ENCODE measurements at places on chromosomes 6 and 20. TPM values are rescaled to one million over a fixed set of nuclear protein-coding genes. Genes with fewer than 3 reads are reported as not detected.

Gene C20orf202
- total RNA-seq: 0.14 TPM

Gene GGT7
- 13.4 TPM for total RNA-seq

Gene CYP24A1
- total RNA-seq: not detected

Gene FNDC11
- not detected for total RNA-seq

Gene RIPPLY2
- 0.28 TPM for total RNA-seq

Gene OVOL2
- 4.9 TPM for total RNA-seq

Gene TRDN
- total RNA-seq: not detected

Gene PLCB4
- total RNA-seq: 2.8 TPM

Gene FAM209B
- total RNA-seq: 0.28 TPM

Gene FOXA2
- total RNA-seq: 17.7 TPM

Gene SLC17A2
- total RNA-seq: 0.21 TPM

Gene ULBP2
- not detected for total RNA-seq

Gene MEP1A
- total RNA-seq: 0.25 TPM

Gene LST1
- total RNA-seq: 3.4 TPM

Gene SNPH
- 1.1 TPM for total RNA-seq

Gene LHFPL5
- 3.0 TPM for total RNA-seq

Gene TREML2
- not detected for total RNA-seq

Gene CNKSR3
- 18.2 TPM for total RNA-seq

Gene DNAH8
- total RNA-seq: not detected

Gene PRSS35
- total RNA-seq: 0.34 TPM

Gene RAET1E
- not detected for total RNA-seq

Gene RNF146
- total RNA-seq: 8.7 TPM

Gene WFDC12
- total RNA-seq: not detected

Gene CNR1
- total RNA-seq: 1.3 TPM

Gene HLA-DRB5
- total RNA-seq: 23.7 TPM

Gene VSX1
- total RNA-seq: 0.19 TPM

Gene TSHZ2
- total RNA-seq: 23.5 TPM

Gene TMEM14B
- 39.0 TPM for total RNA-seq

Gene STX11
- 0.60 TPM for total RNA-seq

Gene NHSL1
- 16.3 TPM for total RNA-seq

Gene CDH4
- total RNA-seq: 0.09 TPM

Gene CCDC170
- total RNA-seq: not detected

Gene POM121L2
- total RNA-seq: not detected

Gene STX7
- total RNA-seq: 21.6 TPM

Gene PLEKHG1
- 2.8 TPM for total RNA-seq

Gene TCP11
- not detected for total RNA-seq

Gene MYH7B
- total RNA-seq: 0.35 TPM

Gene DEFB132
- not detected for total RNA-seq

Gene PSMB1
- 37.9 TPM for total RNA-seq
